Testis (tissue), 5 donors: ENCODE measurements at places on chromosomes 4 and X.

- DNase-seq, result peak; percentile 57
Observed at GRCh38 chr4:7828011-7828720, 111.5 kb downstream of the AFAP1 start.

DNA sequence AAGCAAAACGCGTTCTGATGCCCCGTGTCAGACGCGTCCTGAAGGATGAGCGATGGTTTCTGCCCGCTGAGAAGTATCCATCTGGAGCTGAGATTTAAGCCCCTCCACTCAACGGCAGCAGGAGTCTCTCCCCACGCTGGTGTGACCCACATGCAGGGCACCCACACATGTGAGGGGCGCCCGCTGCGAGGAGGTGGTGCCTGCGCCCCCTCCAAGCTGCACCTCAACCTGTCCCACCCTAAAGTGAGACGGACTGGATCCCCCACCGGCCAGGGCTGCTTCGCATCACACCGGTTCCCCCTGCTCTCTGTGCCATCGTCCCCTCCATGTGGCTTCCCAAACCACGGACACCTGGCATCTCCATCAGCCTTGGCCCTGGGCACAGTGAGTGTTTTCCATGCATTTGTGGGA is 4.5 kb upstream of the PDE6B start:
- no peak for DNase-seq

DNA sequence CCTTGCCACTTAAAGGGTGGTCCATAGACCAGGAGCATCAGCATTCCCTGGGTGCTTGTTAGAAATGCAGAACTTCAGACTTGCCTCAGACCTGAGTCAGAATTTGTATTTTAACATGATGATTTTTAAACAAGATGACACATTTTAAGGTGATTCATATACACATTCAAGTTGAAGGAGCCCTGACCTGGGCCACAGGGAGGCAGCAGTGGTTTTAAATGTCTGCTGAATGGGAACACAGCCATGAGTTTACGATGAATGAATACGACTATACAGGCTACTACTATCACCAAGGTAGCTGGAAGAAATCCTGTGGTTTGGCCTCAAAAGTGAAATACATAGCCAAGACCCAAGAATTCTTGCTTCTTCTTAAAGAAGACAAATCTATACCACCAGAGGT is 2.9 kb downstream of the HDAC8 start:
- DNase-seq, result no peak

DNA sequence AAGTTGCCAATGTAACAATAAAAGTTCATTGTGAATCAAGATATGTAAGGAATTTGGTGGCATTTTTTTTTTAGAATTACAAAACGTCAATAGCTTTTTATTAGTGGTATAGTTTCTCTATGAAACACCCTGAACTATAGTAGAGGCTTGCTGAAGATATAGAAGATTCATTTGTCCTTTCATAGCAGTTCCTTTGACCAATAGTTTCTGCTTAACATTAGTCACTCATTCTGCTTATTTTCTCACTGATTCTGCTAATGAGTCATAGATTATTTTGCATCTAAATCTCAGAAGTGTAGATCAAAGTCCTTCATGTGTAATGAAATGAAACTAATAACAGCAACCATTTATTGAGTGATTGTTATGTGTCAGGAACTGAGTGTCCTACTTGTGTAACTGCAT is 205.0 kb upstream of the TET2 start:
- DNase-seq, result no peak

- DNase-seq, result no peak
Observed at GRCh38 chrX:5852941-5853340, 375.7 kb downstream of the NLGN4X start.

DNA sequence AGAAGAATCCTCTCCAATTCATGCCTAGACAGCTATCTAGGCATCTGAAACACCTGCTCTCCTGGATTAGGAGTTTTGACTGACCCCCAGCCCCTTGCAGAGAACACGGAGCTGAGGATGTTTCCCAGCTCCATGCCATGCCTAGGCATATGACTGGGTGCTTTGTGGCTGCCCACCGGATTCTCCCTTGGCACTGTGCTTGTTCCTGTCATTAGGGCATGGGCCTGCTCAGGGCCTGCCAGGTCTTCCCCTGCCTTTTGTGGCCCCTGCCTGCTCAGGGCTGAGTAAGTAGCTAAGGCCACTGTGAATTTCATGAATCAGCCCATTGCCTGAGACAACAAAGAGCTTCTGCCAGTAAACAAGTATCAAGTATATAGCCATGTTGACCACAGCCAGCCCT is 867.4 kb downstream of the TECRL start:
- no peak for DNase-seq

- DNase-seq, result no peak
Observed at GRCh38 chr4:113893546-113893945, 85.9 kb downstream of the ARSJ start.

DNA sequence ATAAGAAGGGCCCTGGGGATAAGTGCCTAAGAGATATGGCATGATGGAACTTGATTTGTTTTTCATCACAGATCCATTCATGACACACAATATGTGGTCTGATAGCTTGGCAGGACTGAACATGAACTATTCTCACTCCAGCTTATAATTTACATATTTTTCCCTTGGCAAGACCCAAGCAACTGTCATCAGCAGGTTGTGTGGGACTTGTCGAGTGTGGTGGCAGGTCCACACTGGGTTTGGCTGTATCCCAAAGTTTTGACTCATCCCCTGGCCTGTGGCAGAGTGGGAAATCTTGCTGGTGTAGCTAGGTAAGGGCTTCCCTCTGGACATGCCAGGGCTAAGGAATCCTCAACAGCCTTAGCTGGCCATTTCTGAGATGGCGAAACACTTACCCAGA is 81.0 kb upstream of the STIM2 start:
- no peak for DNase-seq
